HCT116 (cell line): ENCODE measurements at places on chromosomes 11 and 22.

DNA sequence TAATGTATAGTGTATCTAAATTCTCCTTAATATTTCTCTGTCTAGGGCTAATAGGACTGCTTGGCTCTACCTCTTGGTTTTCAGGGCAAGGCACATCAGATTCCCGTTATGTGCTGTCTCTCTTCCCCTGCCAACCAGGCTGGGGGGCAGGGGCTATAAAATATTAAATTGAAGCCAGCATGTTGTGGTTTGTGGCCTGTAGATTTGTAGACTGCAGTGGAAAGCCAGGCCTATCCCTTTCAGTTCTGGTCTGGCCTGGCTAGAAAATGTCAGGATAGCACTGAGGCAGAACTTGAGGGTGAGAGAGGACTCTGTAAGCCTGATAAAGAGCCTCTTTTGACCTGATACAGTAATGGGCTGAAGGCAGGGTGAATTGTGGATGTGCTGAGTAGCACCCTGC, 14.4 kb upstream of the GRK2 start:
- DNase-seq = no peak

GRCh38 chr22:33757802-33758483, 162.3 kb downstream of the LARGE1 start:
- no peak for DNase-seq

- DNase-seq = no peak
Measured at GRCh38 chr22:44242946-44243724, 62.4 kb downstream of the PARVG start.

GRCh38 chr11:130003717-130004001, 1.0 kb upstream of the PRDM10 start:
- DNase-seq = no peak

- no peak for DNase-seq
Measured at GRCh38 chr11:124147951-124148350, 32.7 kb downstream of the VWA5A start.

DNA sequence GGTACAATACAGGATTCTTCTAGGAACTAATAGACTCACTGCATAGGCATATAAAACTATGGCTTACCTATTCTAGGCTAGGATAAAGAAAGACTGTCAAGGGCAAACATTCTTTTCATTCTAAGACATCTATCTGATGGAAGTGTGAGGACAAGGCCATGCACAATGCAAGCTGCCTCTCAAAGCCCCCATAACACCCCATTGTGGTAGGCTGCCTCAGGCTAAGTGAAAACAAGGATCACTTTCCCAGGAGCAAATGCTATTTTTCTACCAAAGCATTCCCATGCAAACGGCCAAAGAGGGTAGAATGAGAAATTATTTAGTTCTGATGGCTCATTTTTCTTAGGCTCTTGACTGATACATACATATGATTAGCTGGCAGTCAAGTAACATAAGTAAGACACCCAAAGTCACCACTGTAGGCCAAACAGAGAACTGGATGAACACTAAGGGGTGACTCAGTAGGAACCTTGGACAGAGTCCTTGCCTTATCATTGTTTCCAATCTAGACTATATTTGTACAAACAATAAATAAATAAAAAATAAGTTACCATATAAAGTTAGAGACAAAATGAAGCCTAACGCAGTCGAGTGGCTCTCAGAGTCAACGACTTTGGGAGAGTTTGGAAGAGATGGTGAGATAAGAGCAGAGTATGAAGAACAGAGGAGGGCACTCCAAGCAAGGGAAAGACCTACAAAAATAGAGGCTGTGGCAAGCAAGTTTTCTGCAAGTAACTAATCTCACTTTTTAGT, 303.6 kb downstream of the SBF2 start:
- no peak for DNase-seq

GRCh38 chr22:49775867-49776511, 51.7 kb downstream of the BRD1 start:
- DNase-seq = no peak

DNA sequence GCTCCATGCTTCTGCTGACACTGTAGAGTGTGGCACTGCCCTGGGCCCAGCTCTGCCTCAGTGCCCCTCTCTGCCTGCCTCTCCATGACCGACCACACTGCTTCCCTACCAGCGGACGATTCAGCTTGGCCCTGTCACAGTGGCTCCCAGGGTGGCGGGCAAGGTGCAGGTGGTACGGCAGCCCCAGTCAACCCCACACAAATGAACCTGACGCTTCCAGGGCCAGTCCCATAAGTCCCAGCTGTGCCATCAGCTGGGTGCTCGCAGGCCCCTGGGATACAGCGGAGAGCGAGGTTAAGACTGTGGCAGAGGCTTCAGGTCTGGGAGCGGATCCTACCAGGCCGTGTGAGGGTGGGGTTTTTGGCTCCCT, 134.8 kb downstream of the LDLRAD3 start:
- no peak for DNase-seq

GRCh38 chr11:71432761-71433647, 15.2 kb downstream of the DHCR7 start:
- no peak for DNase-seq

GRCh38 chr11:84564180-84564866, 1062.8 kb downstream of the DLG2 start:
- peak; percentile 38 for DNase-seq

- DNase-seq = no peak
Measured at GRCh38 chr22:37100589-37101127, 8.9 kb downstream of the TMPRSS6 start.

- no peak for DNase-seq
Measured at GRCh38 chr11:73140213-73141030, 1.7 kb downstream of the FCHSD2 start.

- no peak for DNase-seq
Measured at GRCh38 chr11:61694946-61695706, 14.9 kb downstream of the DAGLA start.

DNA sequence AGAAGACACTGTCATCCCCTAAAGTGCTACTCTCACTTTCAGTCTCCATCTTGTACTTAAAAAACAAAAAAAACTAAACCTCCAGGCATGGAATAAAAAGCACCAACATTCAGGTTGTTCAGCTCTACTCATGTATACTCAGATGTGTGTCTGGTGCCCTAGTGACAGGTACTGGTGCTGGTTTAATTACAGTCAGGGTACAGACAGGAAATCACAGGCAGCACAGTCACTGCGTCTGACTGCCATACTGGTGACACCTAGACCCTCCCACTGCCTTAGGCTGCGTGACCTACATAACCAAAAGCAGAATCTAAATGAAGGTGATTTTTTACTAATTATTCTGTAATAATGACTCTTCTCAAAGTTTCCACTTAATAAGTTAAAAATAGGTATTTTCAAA, at the start of gene ARHGAP32:
Gene ARHGAP32, minus strand, starts transcription at position 176 of the 400 bp plus-strand sequence. Its CDS starts 127 bp downstream, at position 49.
- DNase-seq = no peak

- DNase-seq = no peak
Measured at GRCh38 chr11:133163463-133164419, 368.6 kb downstream of the OPCML start.

DNA sequence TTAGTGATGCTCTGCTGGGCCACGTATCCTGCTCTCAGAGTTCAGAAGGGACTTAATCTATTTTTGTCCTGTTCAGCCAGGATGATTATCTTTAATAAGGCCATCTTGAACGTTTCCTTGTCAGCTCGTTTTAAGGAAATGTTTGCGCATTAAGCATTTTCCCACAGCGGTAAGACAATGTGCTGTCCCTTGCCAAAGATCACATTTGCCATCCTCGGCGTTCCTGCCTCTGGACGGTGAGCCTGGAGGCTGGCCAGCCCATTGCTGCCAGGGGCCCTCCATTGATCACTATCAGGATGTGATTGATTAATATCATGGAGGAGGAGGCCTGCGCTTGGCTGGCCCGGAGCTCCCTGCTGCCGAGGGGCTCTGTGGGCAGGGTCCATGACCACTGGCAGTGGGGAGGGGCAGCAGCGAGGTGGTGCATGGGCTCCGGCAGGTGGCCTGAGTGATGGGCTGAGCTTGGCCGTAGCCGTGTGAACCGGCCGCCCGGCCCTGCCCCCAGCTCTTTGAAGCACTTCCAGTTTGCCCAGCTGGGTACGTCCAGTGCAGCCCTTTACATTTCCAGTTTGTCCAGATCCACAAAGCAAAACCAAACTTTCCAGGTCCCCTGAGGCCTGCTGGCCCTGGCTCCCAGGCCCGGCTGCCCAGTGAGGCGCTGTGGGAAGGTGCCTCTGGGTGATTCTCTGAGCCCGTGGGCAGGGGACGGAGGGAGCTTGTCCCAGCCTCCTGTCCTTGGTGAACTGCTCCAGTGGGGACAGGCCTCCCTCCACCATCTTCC, 49.5 kb upstream of the SMIM38 start:
- no peak for DNase-seq

DNA sequence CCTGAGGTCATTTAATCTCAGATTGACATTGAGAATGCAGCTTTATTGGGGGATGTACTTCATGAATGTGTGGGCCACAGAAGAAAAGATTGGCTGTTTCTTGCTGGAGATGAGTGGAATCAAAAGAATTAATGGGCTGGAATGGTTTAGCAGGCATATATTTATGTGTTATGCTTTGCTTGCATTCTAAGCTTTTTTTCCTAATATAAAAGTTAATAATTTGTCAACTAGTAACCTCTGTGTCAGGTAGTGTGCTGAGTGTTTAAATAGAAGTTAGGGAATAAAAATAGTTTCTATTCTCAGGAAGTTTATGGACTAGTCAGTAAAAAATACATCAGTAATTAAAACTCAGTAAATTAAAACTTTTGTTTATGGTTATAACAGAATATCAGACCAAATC, 67.4 kb upstream of the PRODH start:
- no peak for DNase-seq

GRCh38 chr11:121649798-121650197, 197.0 kb upstream of the SORL1-AS1 start:
- no peak for DNase-seq

- no peak for DNase-seq
Measured at GRCh38 chr11:64185175-64185692, 737 bp upstream of the STIP1 start.

- DNase-seq = no peak
Measured at GRCh38 chr11:6360183-6360582, 30.1 kb upstream of the SMPD1 start.

- no peak for DNase-seq
Measured at GRCh38 chr11:2983908-2984307, 8.2 kb downstream of the NAP1L4 start.

- no peak for DNase-seq
Measured at GRCh38 chr22:26033071-26033470, 136.2 kb upstream of the SEZ6L start.

DNA sequence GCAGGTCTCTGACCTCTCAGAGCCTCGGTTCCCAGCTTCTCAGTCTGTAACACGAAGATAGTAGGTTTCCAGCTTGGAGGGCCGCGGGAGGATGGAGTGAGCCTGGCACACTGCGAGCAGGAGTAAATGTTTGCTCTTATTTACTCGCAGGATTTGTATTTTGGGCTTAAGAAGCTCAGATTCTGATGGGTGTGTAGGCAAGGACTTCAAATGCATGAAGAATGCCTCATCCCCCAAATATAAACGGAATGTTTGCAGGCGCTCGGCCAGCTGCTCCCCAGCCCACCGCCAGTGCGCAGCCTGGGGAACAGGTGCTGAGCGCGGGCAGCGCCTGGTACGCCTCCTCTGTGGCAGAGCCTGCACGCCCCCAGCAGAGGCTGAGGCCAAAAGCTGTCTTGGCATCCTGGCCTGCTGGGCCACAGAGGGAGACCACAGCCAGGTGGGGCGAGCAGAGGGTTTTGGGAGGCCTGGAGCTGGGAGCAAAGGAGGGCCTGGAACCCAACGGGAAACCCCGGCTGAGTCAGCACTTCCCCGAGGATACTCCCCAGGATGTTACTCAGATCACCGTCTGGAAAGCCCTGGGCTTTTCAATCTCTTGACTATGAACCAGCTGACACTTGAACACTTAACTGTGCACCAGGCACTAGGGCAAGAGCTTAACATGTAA, 9.4 kb downstream of the EHD1 start:
- no peak for DNase-seq

GRCh38 chr22:35886309-35886708, 142.3 kb downstream of the RBFOX2 start:
- DNase-seq = no peak

DNA sequence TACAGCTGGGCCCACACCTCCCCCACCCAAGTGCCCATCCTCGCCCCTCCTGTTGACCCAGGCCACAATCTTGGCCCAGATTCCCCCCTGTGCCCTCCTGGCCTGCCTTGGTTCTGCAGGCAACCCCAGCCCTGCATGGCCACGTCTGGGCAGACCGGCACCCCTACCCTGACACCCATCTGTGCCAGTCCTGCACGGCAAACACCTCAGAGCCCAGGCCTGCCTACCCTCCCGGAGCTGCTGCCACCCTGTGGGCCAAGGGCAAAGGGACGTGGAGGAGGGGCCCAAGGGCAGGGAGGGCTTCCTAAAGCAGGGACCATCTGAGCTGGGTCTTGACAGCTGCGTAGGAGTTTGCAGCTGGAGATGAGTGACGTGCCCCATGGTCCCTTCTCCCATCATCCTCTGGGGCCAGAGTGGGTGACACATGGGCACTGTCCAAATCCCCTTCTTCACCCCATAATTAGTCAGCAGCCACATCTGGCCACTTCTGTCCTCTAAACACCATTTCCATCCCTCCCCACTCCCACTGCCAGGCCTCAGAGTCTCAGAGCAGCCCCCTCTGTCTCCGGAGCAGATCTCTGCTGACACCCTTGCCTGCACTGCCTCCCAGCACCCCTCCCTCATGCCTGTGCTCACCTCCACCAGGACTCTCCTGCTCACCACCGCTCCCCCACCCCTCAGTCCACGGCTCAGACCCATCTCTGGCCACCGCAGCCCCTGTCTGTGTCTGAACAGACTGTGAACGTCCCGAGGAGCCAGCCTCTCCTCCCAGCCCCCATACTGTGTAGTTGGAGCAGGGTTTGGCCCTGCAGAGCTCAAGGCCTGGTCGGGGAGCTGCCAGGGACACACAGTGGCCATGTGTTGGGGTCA, 35.6 kb upstream of the PPARA start:
- no peak for DNase-seq

DNA sequence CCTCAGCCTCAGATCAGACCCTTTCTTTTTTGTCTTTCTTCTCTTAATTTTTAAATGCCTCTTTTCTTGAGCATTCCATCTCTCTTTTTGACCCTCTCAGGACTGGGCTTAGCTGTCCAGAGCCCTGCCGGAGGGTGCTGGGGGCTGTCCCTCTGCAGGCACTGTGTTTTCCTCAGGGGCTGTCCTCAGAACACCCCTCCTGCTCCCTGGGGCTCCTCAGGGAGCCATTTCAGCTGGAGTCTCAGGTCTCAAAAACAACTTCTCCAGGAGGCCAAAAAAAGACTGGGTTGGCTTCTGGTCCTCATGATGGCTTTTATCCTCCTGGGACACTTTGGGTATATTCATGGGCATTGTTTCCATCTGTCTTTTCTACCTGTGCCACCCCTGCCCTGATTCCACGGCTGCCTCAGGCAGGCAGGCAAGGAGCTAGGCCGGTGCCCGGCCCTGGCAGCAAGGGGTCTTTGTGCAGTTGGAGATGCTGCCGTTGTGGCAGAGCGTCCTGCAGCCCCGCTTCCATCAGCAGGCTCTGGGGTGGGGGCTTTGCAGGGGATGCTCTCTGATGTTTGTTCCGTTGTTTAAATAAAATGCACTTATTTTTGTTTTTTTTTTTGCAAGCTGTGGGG, 85.1 kb downstream of the CEP164 start:
- DNase-seq = no peak

GRCh38 chr11:57203359-57203758, 21.6 kb downstream of the LRRC55 start:
- no peak for DNase-seq
